Activated CD4-positive, alpha-beta T cell treated with anti-CD3 and anti-CD28 coated beads for 48 hours (primary cell): ENCODE measurements at places on chromosomes 2 and 18.

DNA sequence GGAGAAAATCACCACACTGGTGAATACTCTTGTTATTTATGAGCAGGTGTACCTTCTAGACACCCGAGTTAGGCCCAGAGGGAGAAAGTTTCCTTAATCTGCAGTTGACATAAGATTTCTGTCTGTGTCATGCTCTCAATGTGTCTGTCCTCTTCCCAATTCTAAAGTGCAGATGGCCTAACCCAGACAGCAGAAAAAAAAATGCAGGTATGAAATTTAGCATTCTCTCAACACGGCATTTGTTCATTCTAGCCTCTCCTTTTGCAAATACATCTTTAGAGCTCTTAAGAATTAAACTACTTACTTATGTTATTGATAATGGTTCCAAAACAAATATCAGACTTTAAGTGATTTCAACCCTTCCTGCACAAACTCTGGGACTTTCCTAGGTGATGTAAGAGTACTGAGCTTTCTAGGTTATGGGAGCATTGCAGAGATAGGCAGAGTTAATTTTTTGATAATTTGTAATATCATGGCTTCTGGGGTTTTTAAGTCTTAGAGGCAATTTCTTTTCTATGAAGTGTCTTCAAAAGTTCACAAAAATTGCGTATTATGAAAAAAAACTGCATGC lies 32.9 kb upstream of the ITGB6 start:
- no peak for DNase-seq

DNA sequence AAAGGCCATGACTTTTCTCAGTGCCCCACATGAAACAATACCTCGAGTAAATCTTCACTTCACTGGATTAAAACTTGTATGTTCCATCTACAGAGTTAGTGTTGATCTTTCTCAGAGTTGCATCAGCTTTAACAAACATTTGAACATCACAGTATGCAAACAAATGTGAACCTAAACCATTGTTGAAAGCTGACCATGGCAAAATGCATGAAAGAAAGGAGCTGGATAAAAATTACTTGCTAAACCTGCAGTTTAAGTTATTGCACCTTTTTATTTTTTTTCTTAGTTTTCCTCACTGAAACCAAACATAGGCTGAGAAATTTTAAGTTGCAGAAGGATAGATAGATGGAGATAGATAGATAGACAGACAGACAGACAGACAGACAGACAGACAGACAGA lies 107.2 kb upstream of the UGP2 start:
- DNase-seq = no peak

- no peak for DNase-seq
These were observed 45.2 kb upstream of the NFU1 start for GRCh38 chr2:69482471-69482870.

GRCh38 chr2:183255411-183255810 lies 131.2 kb downstream of the NUP35 start:
- no peak for DNase-seq

- DNase-seq = no peak
These were observed 65.2 kb downstream of the BCL11A start for GRCh38 chr2:60488291-60488690.

DNA sequence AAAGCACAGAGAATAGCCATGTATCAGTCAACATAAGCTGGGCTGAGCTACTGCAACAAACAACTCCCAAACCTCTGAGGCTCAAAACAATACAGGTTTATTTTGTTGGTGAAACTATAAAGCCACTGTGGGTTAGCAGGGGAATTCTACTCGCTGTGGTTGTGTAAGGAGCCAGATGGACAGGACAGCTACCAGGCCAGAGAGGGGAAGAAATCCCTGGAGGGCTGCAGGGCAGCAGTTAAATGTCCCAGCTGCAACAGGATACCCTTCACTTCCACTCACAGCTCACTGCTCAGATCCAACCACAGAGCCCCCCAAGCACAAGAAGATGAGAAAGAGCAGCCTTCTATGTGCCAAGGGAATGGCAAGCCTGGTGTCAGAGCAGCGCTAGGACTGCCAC lies 245.9 kb upstream of the RAB6C start:
- DNase-seq = no peak

DNA sequence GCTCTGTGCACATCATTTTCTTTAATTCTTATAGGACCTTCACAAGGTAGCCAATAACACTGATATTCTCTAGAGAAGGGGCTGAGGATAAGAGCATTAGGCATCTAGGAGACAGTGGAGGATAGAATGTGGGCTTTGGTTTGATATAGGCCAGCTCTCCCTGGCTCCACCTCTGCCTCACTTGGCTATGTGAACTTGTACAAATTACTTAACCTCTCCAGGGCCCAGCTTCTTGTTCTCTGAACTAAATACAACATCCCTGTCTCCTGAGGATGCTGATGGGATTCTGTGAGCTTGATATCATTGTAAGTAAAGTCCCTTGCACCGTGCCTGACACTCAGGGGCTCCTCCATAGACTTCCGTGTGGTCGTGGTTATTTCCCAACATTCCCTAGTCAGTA lies 87.3 kb downstream of the ACOXL start:
- DNase-seq = no peak

GRCh38 chr2:71379086-71379485 lies 47.5 kb downstream of the ZNF638 start:
- DNase-seq = no peak

- DNase-seq = peak; percentile 72
These were observed at the start of gene LIPG for GRCh38 chr18:49561289-49562193. TSS of gene LIPG (plus strand) at chr18:49562057. CDS start at chr18:49562309, 252 bp downstream.

DNA sequence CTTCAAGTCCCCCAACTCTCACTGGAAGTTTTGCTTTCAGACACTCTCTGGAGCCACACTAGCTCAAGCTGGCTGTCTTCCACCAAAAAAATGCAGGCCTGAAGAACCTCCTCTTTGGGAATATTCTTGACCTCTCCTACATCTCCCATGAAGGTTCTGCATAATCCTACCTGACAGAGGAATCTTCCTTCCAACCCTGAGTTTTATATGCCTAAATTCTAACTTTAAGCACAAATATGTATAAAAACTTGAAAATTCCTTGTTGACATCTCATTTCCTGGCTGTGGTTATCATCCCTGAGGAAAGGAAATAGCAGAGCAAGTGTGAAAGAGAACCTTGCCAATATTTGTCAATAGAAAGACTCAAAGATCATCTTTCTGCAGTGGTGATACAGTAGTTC lies 249.0 kb downstream of the LPIN1 start:
- no peak for DNase-seq

GRCh38 chr2:10327896-10328669 lies 25.4 kb downstream of the HPCAL1 start:
- DNase-seq = no peak

DNA sequence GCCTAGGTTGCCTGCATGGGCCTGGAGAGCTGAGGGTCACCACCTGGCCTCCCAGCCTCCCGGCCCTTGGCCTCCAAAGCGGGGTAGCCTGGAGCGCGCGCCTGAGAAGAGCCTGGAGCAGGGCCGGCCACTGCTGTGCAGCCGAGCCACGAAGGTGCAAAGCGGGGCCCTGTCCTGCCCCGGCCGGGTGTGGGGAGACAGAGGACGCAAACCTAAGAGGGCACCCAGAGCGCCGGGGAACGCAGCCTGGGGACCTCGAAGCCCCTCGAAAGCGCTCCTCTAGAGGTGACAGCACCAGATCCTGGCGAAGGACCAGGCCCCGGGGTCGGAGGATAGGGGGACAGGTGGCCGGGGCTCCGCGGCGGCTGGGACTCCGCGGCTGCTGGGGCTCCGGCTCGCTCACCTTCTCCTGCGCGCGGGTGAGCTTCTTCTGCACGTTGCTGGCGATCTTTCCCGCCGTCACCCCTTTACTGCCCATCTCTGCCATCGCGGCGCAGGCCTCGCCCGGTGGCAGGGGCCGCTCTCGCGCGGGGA lies 430 bp downstream of the BIN1 start:
- peak; percentile 23 for DNase-seq

DNA sequence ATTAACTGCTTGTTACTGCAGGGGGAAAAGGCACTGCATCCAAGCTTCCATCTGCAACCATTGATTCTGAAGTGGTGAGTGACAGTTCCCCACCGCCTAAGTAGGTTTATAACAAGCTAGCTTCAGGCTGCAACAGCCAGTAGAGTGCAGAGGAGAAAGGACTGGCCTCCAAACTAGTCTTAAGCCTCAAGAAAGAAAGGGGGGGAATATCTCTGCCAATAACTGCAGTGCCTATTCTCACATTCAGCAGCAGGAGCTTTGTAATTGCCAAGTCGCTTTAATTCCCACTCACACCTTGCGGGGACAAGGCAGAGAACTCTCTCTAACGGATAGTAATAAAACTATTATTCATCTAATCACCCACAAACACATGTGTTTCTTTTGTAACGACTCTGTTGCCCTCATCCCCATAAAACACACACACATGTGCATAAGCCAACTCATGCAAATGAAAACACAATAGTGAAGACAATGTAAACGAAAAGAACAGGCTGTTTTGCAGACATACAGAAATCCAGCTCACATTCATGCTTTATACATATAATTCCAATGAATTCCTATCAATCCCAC lies 1963.3 kb upstream of the PIK3C3 start:
- no peak for DNase-seq

GRCh38 chr2:68319398-68320117 lies at the start of gene CNRIP1:
TSS of gene CNRIP1 (minus strand) at chr2:68319949. CDS start at chr2:68319400, 549 bp downstream.
- peak; percentile 13 for DNase-seq

GRCh38 chr2:33289961-33290360 lies 186.5 kb upstream of the RASGRP3 start:
- DNase-seq = no peak

DNA sequence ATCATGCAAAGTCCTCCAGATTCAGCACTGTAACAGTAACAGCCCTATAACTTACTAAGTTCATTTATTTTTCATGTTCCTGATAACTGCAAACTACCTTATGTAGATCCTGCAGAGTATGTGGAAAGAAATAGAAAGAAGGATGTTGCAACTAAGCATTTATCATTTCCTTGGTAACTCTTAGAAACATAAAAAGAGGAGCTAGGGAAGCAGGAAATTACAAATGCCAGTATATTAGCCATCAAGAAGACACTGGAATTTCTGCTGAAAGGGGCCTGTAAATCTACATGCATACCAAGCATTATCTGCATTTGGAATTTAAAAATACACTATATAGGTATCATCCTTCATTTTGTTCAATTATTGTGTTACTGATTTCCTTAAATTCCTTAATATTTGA lies 66.8 kb downstream of the PDE11A start:
- no peak for DNase-seq

GRCh38 chr2:60652832-60653340 lies 99.4 kb upstream of the BCL11A start:
- DNase-seq = no peak

DNA sequence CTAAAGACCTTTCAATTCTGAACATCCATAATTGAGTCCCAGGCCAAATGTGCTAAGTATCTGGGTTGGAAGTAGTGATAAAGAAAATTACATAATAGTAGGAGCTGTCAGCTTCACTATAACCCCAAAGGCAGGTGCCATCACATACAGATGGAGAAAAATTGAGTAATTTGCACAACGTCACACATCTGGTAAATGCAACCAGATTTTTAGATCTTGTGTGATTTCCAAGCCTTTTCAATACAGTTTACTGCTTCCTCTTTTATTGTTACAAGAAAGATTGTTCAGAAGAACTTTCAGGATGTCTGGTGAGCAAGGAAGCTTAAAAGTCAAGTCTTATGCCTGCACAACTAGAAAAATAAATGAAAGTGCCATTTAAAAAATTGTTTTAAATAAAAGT lies 62.3 kb downstream of the UBE2E3 start:
- no peak for DNase-seq

DNA sequence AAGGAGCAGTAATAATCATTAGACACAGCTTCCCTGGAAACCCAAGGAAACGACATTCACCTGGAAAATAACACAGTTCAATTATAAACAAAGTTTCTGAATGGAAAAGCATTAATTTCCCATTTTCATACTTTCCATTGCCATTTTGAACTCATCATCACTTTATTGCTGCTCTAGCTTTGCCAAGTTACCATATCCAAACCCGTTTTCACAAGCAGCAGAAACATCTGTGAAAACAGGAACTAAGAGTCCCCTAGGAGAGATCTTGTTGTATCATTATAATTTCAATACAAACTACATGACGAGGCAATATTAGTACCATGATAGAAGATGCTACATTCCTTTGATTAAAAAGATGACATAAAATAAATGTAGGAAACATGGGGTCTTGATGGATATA lies 597.0 kb upstream of the NRXN1 start:
- no peak for DNase-seq

DNA sequence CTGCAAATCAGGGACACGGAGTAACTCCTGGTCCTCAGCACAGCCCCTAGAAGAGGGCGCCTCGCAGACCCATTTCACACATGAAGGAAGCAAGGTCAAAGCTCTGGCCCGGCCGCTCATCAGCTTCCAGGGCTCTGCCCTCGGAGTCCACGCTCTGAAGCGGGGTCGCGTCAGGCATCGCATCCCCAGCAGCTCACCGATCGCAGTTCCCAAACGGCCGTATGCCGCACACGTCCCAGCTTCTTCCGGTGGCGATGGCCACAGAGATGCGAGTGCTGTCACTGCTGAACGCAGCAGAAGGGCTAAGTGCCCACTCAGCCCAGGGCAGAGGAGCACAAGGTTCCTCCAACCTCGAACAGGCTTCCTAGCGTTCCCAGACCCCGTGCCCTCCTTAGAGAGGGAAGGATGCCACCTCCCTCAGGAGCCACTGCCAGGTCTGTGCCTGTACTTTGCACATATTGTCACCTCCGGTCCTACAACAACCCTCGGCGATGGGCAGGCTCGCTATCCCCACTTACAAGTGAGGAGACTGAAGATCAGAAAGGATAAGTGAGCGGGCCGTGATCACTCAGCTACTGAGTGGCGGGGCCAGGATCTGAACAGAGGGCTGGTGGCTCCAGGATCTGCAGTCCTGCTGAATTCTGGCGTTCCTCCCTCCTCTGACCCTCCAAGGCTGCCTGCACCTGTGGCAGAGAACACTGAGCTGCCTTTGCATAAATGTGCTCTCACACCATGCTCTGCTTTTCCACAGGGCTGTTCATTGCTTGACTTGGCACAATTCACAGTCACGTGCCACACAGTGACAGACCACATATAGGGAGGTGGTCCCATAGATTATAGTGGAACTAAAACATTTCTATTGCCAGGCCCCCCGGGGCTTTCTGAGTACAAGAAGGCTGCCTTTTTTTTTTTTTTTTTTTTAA lies 71.4 kb downstream of the COPS8 start:
- DNase-seq = no peak

GRCh38 chr2:1642066-1642861 lies 102.1 kb downstream of the PXDN start:
- no peak for DNase-seq

- no peak for DNase-seq
These were observed 254.6 kb upstream of the ID2 start for GRCh38 chr2:8427211-8427610.

DNA sequence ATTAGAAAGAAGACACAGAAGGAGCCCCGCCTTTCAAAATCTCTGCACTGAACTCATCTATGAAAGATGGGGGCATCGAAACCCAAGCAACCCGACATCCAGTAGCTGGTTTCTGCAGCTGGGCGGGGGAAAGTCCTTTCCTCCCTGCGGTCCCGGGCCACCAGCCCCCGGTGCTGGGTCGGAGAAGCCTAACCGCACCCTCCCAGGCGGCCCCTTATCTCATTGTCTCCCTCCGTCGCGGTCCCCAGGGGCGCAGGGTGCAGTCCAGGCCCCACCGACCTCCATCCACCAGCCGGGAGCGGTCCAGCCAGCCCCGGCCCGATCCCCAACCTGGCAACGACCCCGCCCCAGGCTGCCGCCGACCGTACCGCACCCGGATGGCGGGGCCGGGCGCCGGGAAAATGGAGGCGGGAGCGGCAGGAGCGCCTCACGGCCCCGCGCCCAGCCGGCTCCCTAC lies 452 bp downstream of the RAPH1 start:
- DNase-seq = peak; percentile 39
